ENCODE measurements at places on chromosomes 1 and 21.

GRCh38 chr1:3022511-3022973, 1.3 kb downstream of the ACTRT2 start:
- DNase-seq: no peak

DNA sequence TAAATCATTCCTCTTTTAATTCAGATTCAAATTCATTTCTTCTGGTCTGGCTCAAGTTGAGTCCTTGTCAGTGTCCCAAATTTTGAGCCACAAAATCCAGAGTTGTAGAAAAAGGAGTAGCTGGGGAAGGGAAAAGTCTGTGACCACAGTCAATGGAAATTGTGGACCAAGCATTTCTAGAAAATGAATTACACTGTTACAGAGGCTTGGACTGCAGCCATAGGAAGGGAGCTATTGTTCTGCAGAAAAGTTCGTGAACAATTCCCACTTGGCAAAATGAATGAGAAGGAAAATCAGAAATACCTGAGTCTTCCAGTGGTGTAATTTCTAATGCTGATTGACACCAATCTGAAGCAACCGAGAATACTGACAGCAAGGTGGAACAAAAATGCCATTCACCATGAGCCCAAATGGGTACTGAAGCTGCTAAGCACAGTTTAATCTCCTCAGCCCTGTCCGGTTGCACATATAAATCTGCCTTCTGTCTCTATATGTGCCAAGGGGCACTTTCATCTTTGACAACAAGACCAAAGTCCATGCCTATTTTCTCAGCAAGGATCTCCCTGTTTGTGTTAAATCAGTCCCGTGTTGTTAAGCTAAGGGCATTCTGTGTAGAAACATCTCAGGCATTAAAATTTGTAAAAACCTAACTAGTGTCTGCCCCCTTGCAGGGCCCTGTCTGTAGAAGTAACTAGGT, 51.3 kb downstream of the TEX35 start:
- no peak for DNase-seq

DNA sequence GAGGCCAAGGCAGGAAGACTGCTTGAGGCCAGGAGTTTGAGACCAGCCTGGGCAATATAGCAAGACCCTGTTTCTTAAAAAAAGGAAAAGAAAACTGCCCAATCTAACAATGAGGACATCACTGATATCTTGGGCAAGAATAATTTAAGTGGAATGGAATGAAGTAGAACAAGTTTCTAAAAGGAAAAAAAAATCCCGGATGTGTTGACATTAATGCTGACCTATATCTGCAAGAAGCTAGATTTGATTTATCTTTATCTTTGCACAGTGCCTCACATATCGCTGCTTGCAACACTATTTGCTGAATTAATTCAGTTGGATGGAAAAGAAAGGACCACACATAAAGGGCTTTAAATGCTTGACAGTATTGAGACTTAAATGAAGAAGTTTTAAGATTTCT, 27.8 kb downstream of the DIPK1A start:
- no peak for DNase-seq

GRCh38 chr1:116382857-116383483, 9.9 kb downstream of the ATP1A1 start:
- no peak for DNase-seq

GRCh38 chr1:40344597-40344996, 27.5 kb upstream of the COL9A2 start:
- peak; percentile 44 for DNase-seq

- DNase-seq: no peak
Measured at GRCh38 chr1:33810571-33810970, 53.3 kb upstream of the HMGB4 start.

DNA sequence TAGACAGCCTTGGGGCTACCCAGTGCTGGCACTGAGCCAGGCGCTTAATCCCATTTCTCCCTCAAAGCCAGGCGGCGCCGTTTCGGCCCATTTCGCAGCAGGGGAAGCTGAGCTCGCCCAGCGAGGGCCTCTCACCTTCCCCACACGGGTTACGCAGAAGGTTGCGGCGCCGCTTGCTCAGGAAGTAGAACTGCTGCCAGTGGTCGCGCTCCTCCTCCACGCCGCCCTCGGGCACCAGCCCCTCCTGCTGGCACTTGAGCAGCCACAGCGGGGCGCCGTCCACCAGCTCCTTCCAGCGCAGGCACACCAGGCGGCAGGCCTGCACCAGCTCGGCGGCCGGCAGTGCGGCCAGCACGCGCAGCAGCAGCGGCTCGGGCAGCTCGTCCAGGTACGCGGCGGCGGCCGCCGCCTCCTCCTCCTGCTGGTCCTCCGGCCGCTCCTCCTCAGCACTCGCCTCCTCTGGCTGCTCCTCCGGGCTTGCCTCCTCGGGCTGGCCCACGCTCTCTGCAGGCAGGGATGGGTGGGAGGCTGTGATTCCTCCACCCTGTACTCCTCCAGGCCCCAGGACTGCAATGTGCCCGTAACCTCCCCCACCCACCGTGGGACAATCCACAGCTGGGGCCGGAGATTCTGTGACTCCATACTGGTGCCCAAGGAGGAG, 3.8 kb downstream of the FBXO2 start:
- peak; percentile 79 for DNase-seq

- no peak for DNase-seq
Measured at GRCh38 chr1:21904454-21904703, 32.7 kb downstream of the HSPG2 start.

GRCh38 chr1:26132128-26132833, 20.7 kb downstream of the PDIK1L start:
- DNase-seq: no peak

DNA sequence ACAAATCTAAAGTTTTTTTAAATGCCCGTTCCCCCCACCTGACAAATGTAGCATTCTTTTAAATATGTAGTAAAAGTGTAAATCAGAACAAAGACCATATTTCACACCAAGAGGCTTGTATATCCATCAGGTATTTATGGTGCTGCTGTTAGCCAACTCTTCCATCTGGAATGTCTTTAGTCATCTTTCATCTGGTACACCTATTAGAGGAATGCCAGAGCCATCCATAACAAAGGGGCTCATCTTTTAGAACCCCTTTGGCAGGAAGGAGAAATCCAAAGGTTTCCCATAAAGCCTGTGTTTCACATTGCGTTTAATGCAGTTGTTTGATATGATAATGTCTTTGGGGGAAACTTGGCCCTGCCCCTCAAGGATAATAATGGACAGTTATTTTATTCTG, 79.3 kb upstream of the C1orf87 start:
- DNase-seq: no peak
